Gastrocnemius medialis (tissue), 4 donors: ENCODE measurements at places on chromosomes 4 and X. TPM values are rescaled to one million over a fixed set of nuclear protein-coding genes. Genes with fewer than 3 reads are reported as not detected.

Gene PLP1
- total RNA-seq: not detected

Gene MAGIX
- total RNA-seq: 5.0 TPM

Gene SSX2B
- total RNA-seq: not detected

Gene SFRP2
- total RNA-seq: 0.59 TPM

Gene RAB33A
- not detected for total RNA-seq

Gene SRD5A3
- total RNA-seq: 4.4 TPM

Gene HPGD
- 1.2 TPM for total RNA-seq

Gene MAGEA1
- total RNA-seq: not detected

Gene IL2
- not detected for total RNA-seq

Gene CTAG1B
- not detected for total RNA-seq

Gene SLC49A3
- 1.3 TPM for total RNA-seq

Gene RNF128
- 2.7 TPM for total RNA-seq

Gene TGIF2LX
- total RNA-seq: not detected

Gene TRIM61
- not detected for total RNA-seq

Gene CENPVL1
- total RNA-seq: not detected

Gene GPC3
- 3.4 TPM for total RNA-seq

Gene NR0B1
- not detected for total RNA-seq

Gene SLC38A5
- 0.69 TPM for total RNA-seq

Gene EPHA5
- total RNA-seq: not detected

Gene RHOXF2B
- total RNA-seq: not detected

Gene EFHC2
- total RNA-seq: not detected

Gene SPANXB1
- total RNA-seq: not detected

Gene LYAR
- 23.5 TPM for total RNA-seq

Gene IL15
- total RNA-seq: 2.5 TPM

Gene MEPE
- not detected for total RNA-seq

Gene INPP4B
- total RNA-seq: 9.1 TPM

Gene TMPRSS11D
- not detected for total RNA-seq

Gene MFAP3L
- 4.3 TPM for total RNA-seq

Gene F8A2
- not detected for total RNA-seq

Gene SLITRK2
- 0.04 TPM for total RNA-seq

Gene WDFY3
- total RNA-seq: 33.8 TPM

Gene TCEAL2
- not detected for total RNA-seq

Gene NPY2R
- not detected for total RNA-seq

Gene DLG3
- total RNA-seq: 0.64 TPM

Gene DAPP1
- total RNA-seq: 0.15 TPM

Gene SCRG1
- total RNA-seq: not detected

Gene DUSP21
- total RNA-seq: not detected

Gene SPANXC
- total RNA-seq: not detected

Gene FGFBP1
- total RNA-seq: not detected

Gene ADH1A
- total RNA-seq: not detected

Gene SORCS2
- total RNA-seq: 1.2 TPM

Gene RHOXF2
- total RNA-seq: not detected

Gene PFKFB1
- total RNA-seq: 18.5 TPM

Gene BTK
- total RNA-seq: 1.5 TPM

Gene MAGEA9B
- not detected for total RNA-seq

Gene PF4V1
- total RNA-seq: not detected

Gene SMPX
- 183 TPM for total RNA-seq

Gene GLOD5
- total RNA-seq: not detected

Gene IL21
- not detected for total RNA-seq

Gene CXCL10
- not detected for total RNA-seq

Gene ENPP6
- 0.20 TPM for total RNA-seq

Gene CLGN
- 0.20 TPM for total RNA-seq

Gene HEPH
- total RNA-seq: not detected

Gene TIGD2
- 1.7 TPM for total RNA-seq

Gene SRPX2
- total RNA-seq: 15.6 TPM

Gene C4orf50
- not detected for total RNA-seq

Gene NCAPG
- total RNA-seq: 0.33 TPM

Gene ADGRL3
- total RNA-seq: 1.2 TPM

Gene RHOH
- total RNA-seq: not detected
